Large intestine (tissue), 12 donors: ENCODE measurements at places on chromosomes 4 and X. TPM values are rescaled to one million over a fixed set of nuclear protein-coding genes. Genes with fewer than 3 reads are reported as not detected.

DNA sequence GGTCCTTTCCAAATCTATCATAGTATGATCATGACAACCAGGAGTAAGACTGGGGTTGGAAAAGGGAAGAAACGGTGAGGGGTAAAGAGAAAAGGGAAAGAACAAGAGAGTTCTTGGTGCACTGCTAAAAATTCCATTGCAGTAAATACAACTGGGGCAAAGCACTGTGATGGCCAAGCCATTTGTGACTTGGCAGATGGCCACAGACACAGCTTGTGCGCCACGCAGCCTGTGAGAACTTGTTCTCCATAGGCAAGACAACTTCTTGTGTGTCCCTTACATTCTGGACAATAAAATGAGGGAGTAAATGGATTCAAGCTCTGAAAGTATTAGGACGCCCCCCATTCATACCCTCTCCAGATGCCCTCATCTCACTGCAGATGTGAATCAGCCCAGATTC lies 10.9 kb downstream of the MFAP3L start:
- no peak for DNase-seq

- no peak for DNase-seq
These were observed 6.5 kb upstream of the GPR101 start for GRCh38 chrX:137040113-137040794.

- DNase-seq: no peak
These were observed 117.3 kb downstream of the WDFY3 start for GRCh38 chr4:84849051-84849640.

GRCh38 chrX:19907794-19908193 lies 20.4 kb upstream of the SH3KBP1 start:
- no peak for DNase-seq

GRCh38 chr4:87506974-87507701 lies 22.0 kb downstream of the SPARCL1 start:
- no peak for DNase-seq

DNA sequence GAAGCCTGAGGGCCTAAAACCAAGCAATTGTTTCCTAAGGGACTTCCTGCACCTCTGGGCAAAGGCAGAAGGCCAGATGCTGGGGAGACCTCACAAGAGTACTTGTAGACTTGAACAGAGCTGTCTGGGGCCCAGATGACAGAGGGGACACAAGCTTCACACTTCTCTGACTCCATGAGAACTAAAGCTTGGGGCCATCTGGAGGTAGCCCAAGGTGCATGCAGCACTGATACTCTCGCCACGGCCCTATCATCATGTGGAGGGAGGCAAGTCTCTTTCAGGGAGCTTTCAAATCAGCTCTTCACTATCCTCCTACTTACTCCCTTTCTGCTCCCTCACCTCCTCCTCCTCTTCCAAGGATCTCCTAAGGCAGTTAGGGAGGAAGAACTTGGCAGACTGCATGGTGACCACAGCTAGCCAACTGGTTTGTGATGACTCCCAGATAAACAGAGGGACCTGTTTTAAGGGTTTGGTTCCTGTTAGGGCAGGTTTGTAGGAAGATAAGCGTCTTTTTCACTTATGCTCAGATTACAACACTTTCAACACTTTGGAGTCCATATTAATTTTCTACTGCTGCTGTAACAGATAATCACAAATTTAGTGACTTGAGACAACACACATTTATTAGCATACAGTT lies 23.8 kb downstream of the MSL3 start:
- no peak for DNase-seq

- no peak for DNase-seq
These were observed 204.9 kb upstream of the MAGEB2 start for GRCh38 chrX:30010471-30010870.

- DNase-seq: no peak
These were observed 35.4 kb upstream of the DHRSX start for GRCh38 chrX:2536141-2536540.

DNA sequence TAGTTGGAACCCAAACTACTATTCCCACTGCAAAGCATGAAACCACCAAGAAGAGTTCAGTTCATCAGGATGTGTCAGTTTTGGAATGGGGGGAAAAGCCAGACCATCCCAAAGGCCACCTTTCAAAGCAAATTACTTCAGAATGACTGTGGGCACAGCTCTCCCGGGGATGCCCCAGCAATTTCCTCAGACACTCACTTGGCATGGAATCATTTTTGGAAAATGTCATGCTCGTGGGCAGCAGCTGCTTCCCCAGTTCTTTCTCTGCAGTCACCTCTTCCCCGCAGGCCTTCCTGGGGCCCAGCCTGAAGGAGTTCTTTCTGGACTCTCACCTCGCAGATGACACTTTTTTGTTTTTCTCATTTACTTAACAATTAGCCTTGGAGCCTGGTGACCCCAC lies 350.3 kb downstream of the NR3C2 start:
- no peak for DNase-seq

DNA sequence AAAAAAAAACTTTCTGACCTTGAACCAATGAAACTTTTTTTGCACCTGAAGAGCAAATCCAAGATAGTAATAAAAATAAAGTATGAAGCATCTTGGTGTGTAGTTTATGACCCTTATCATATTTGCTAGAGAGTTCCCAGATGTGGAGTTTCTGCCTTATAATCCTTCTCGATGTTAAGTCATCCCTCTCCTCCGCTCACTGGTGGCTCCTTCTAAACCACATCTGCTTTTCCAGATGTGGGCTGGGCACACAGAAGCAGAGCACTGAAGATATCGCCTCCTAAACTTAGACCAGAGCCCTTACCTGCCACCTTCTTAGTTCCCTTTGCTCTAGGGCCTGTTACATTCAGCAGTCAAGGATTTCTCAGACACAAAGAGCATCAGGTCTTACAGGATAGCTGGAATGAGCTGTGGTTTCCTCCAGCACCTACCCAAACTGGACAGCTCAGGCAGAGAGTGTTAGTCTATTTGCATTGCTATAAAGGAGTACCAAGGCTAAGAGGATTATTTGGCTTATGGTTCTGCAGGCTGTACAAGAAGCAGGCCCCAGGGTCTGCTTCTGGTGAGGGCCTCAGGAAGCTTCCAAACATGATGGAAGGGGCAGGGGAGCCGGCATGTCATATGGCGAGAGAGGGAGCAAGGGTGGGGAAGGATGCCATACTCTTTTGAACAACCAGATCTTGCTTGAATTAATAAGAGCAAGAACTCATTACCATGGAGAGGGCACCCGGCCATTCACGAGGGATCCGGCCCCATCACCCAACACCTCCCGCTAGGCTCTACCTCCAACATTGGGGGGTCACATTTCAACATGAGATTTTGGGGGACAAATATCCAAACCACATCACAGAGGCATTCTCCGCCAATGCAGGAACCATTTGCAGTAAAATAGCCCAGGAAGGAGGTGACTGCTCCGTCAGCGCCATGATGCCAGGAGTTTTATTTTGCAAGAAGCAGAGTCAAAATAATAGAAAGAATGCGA lies 75.6 kb upstream of the HELT start:
- DNase-seq: no peak

DNA sequence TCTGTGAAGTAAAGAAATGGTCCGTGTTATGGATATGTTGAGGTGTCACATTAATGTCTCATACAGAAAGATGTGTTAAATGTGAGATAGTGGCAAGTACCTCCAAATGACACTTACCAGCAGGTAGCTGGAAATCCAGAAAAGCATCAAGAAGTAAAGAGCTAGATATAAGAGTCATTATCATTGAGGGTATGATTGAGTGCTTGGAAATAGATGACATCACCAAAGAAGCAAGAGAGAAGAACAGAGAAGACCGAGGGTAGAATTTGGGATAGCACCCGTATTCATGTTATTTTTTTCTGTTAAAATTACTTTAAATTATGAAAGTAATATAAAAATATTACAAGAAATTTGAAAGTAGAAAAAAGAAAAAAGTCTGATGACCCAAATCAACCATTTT lies 15.7 kb upstream of the EDA start:
- no peak for DNase-seq

- no peak for DNase-seq
These were observed 419.4 kb downstream of the C4orf33 start for GRCh38 chr4:129515356-129515755.

GRCh38 chr4:75343333-75343732 lies 170.9 kb downstream of the RCHY1 start:
- DNase-seq: no peak

DNA sequence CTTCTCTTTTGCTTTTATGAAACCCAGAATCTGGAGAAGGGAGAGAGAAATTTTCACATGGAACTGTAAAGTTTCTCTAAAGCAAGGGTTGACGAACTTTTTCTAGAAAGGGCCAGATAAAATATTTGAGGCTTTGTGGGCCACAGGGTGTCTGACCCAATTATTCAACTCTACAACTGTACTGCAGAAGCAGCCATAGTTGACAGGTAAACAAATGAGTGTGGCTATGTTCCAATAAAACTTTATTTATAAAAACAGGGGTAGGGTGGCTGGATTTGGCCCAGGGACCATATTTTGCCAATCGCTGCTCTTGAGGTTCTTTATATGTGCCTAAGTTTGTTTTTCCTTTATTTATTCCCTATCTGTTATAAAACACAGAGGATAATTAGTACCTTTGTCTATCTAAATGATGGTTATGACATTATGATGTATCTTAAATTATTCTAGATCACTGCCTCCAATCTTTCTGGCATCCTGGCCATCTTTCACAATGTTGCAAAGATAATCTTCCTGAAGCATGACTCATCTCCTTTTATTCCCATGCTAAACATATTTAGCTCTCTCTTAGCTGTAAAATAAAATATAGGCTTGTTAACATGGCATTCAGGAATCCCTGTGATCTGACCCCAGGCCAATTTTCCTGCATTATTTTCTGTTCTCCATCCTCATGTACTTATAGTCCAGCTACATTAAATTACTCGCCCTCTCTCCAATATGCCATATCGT lies 106.8 kb upstream of the CBLL2 start:
- DNase-seq: no peak

DNA sequence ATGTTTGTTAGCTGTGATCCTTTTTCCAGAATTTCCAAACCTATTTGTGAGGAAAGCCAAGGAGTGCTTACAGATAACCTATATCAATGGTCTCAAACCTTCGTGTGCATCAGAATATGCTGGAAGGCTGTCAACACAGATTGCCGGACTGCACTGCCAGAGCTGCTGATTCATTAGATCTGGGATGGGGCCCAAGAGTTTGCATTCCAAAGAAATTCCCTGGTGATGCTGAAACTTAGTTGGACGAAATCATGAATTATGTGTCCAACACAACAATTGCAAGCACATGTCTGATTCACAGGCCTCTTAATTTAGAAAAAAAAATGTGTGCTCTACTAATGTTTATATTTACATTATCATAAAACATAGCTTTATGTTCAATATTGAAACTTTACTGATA lies 544.0 kb upstream of the AMOT start:
- no peak for DNase-seq

GRCh38 chrX:133523526-133523925 lies 108.2 kb upstream of the GPC4 start:
- no peak for DNase-seq

GRCh38 chr4:177118596-177118995 lies 191.1 kb upstream of the NEIL3 start:
- DNase-seq: no peak

- DNase-seq: no peak
These were observed 29.4 kb downstream of the ELF4 start for GRCh38 chrX:130080791-130081367.

- no peak for DNase-seq
These were observed 17.2 kb upstream of the TMPRSS11A start for GRCh38 chr4:67980512-67980911.

- DNase-seq: no peak
These were observed 92.1 kb upstream of the ANKRD50 start for GRCh38 chr4:124804584-124804983.

DNA sequence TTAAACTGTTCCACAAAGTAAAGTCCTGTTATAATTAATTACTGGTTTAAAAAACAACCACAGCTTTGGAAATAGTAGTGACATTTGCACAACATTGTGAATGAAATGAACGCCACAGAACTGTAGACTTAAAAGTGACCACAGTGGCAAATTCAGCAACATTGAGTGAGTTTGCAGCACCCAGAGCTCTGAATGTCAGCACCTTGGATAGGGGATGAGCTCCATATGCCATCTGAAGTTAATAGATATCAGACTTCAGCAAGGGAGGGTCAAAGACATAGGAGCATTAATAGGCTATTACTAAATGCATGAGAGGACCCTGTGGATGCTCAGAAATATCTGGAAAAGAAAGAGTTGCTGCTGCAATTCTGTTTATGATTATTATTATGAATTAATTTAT lies 55.3 kb upstream of the KCNIP4 start:
- DNase-seq: no peak

TMEM156 gene
- polyA plus RNA-seq: 1.7 TPM

EVC2 gene
- polyA plus RNA-seq: 1.3 TPM

MTMR1 gene
- 19.5 TPM for polyA plus RNA-seq

RHOXF2 gene
- polyA plus RNA-seq: not detected

STBD1 gene
- 15.0 TPM for polyA plus RNA-seq
